ENCODE measurements at places on chromosomes 2 and 18.
A peak's percentile ranks its signal among the peaks of the same experiment; 100 is the strongest.

DNA sequence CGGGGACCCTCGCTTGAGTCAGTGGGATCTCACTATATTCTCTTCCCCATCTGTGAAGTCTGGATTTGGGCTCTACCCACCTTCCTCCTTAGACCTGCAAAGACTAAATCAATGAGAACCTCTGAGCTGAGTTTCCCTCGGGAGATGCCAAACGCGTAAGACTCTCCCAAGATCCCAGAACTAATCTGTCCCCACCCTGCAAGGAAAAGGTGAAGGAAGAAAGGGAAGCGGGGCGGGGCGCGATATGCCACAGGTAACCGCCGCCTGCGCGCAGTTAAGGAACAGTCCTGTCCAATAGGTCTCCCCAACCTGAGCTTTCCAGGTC, 780 bp downstream of the SRD5A2 start:
- DNase-seq, result no peak

DNA sequence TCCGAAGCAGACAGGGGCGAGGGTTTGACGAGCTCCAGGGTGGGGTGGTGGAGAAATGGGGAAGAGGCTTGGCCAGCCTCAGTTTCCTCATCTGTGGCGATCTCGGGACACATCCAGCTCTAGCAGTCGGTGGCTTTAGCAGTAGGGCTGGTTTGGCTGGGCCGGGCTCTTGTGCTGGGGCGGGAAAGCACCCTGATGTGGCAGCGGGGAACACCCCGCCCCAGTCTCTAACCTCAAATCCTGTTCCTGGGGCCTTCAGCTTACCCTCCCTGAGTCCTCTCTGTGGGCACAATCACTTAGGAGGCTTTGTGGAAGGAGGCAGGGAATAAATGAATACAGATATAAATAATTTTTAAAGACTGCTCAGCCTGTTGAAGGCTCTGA, 26.5 kb upstream of the MCFD2 start:
- no peak for DNase-seq

DNA sequence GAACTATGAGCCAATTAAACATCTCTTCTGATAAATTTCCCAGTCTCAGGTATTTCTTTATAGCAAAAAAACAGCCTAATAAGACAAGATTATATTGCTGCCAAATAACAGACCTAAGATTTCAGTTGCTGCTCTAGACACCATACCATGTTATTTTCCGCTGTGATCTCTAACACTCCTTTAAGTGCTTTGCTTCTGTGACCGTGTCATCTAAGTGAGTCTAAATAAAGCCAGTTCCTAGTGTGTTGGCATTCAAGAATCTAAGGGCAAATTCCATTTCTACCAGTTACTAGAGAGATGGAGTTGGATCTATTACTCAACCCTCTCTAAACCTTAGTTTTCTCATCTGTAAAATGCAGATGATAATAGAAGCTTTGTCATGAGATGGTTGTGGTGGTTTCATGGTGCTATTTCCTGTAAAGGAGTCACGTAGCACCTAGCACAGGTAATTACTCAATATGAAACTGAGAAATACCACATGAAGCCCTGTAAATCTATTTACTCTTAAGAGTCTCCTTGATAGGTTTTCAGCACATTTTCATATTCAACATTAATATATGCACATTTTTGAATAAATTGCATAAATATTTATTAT, 40.5 kb downstream of the SPHKAP start:
- DNase-seq, result peak; percentile 13

GRCh38 chr2:238418999-238419546, 7.7 kb upstream of the ASB1 start:
- no peak for DNase-seq

DNA sequence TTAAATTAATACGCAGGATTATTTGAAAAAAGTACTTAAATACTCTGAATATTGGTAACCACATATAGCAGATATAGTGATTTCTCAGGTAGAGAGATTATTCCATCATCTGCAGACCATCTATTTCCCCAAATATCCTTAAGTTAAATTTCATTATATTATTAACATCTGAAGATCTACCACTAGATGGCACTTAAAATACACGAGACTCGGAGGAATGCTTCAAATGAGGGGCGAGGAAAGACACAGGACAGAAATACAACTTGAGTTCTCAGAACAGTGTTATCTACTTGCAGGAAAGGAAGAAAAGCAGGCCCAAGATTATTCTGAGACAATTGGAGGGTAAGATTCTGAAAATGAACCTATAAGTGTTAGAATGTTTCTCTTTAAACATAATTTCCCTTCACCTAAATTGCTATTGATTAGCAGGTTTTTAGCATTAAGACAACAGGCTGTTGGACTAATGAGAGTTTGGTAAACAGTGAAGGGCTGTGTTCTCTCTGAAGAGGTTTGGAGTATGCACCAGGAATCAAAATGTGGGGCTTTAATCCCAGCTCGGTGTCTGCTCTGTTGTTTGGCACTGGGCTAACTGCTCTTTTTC, 76.9 kb upstream of the GCFC2 start:
- no peak for DNase-seq

DNA sequence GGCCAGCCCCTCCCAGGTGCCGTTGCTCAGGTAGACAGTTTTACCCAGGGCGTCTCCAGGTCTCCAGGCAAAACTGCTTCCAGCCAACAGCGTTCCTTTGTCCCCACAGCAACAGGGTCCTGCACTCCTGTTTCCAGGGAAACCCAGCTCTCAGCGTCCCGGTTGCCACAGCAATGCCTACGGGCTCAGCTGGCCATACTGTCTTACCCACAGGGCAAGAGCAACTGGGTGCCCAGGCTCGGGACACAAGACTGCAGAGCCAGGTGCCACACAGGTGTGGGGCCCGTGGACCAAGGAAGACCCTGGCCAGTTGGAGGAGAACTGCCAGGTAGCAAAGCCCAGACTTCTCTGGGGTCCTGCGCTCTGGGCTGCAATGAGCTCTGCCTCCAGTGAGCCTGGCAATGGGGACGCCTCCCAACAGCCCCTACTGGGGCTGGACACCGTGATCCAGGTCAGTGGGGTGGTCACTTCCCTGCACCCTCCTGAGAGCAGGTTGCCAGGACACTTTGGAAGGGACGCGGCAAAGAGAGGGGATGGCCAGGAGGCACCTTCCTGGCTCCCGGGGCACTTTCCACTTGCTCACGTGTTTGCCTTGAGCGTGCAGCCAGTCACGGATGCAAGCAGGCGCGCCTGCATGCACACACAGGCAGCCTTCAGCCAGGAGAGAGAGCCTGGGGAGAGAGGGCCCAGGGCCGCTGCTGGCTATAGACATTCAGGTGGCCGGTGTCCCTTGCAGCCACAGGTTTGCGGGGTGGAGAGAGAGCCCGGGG, at the start of gene CROCC2:
Gene CROCC2, plus strand, starts transcription at position 196 of the 770 bp plus-strand sequence. Its CDS starts 178 bp downstream, at position 374.
- no peak for DNase-seq

DNA sequence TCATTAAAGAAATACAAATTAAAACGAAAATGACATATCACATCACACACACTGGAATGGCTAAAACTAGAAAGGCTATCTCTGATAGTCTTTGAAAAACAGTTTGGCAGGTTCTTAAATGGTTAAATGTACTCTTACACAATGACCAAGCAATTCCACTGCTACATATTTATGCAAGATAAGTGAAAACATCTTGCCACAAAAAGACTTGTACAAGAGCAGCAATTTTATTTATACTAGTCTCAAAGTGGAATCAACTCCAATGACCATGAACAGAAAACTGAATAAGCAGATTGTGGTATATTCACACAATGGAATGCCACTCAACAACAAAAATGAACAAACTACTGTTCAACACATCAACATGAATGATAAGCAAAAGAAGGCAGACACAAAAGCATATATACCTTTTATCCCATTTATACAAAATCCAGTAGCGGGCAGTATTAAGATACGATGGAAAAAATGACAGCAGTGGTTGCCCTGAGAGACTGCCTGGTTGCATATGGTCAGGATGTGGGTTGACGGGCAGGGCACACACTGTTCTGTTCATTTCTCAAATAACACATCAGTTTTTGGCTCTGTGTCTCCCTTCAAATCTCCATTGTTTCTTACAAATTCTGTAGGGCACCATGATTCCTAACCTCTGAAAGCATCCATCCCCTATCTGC, 25.4 kb downstream of the SP100 start:
- DNase-seq, result no peak

GRCh38 chr2:178830451-178830850, 23.2 kb upstream of the TTN start:
- no peak for DNase-seq

GRCh38 chr2:120265006-120265405, 12.4 kb downstream of the RALB start:
- DNase-seq, result no peak

Data from GM12864 (cell line).